ENCODE measurements at places on chromosomes 1 and 21. TPM values are rescaled to one million over a fixed set of nuclear protein-coding genes. Genes with fewer than 3 reads are reported as not detected.

The CFAP57 gene
- 0.10 TPM for total RNA-seq

The SMIM11 gene
- total RNA-seq = 8.8 TPM

The OR2L13 gene
- not detected for total RNA-seq

The DPYD gene
- 28.1 TPM for total RNA-seq

The NPR1 gene
- 11.7 TPM for total RNA-seq

The TMEM61 gene
- not detected for total RNA-seq

The BRINP2 gene
- total RNA-seq = not detected

The PRR9 gene
- not detected for total RNA-seq

The KRTAP11-1 gene
- total RNA-seq = not detected

The MROH7 gene
- 0.10 TPM for total RNA-seq

The MCOLN2 gene
- total RNA-seq = not detected

Data from vein endothelial cell (primary cell).